ENCODE measurements at places on chromosomes 12 and 14.

GRCh38 chr12:11133162-11133561, 1.3 kb downstream of the TAS2R30 start:
- DNase-seq = no peak

DNA sequence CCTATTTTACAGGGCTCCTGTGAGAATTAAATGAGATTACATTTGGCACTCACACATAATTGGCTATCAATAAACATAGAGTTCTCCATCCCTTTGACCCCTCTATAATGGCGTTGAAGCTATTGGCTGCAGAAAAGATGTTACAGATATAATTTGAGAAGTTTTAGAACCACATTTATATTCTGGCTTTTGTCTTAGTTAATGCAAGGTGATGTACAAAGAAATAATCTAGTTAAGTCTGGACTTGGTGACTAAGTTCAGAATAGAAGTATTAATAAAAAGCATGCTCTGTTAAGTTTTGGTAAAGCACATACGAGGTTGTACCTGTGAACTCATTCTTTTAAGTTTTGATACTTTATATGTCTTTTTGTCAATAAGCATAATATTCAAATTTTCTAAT, 187.1 kb upstream of the HMGA2 start:
- DNase-seq = no peak

- no peak for DNase-seq
These were observed 78.5 kb upstream of the FBRSL1 start for GRCh38 chr12:132411457-132411856.

- DNase-seq = no peak
These were observed 657.8 kb downstream of the GALC start for GRCh38 chr14:87334997-87335685.

DNA sequence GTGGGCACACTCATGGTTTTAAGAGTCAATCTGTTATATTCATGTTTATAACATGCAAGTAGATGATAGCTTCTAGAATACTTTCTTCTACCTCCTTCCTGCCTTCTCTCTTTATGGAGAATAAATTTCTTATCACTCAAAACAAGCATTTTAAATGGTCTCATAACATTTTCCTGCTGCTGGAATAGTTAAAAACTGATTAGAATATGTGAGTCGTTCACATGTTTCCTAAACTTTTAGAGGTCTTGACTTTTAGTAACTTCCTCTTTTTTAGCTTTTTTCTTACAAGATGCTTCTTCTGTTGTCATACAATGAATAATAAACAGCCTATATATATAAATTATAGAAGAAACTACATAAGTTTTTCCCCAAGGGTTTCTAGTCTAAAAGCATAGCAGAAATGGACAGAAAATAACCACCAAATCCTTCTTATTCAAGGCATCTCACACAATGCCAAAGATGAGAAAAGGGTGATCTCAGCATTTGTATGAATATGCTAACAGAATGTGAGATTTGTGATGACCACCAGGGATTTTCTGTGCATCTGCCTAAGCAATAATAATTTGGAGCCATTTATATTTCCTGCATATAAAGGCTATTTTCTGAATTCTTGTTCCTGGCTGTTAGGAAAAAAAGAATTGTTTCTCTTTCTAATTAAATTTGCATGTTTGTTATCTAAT, 127.8 kb downstream of the DAAM1 start:
- DNase-seq = no peak

GRCh38 chr12:111309584-111309983, 59.3 kb downstream of the PHETA1 start:
- DNase-seq = no peak

- no peak for DNase-seq
These were observed 15.9 kb upstream of the DHRS2 start for GRCh38 chr14:23620177-23620702.

- DNase-seq = no peak
These were observed 202.7 kb upstream of the PRICKLE1 start for GRCh38 chr12:42792265-42792664.

- no peak for DNase-seq
These were observed 17.4 kb downstream of the IGF1 start for GRCh38 chr12:102462795-102463465.

DNA sequence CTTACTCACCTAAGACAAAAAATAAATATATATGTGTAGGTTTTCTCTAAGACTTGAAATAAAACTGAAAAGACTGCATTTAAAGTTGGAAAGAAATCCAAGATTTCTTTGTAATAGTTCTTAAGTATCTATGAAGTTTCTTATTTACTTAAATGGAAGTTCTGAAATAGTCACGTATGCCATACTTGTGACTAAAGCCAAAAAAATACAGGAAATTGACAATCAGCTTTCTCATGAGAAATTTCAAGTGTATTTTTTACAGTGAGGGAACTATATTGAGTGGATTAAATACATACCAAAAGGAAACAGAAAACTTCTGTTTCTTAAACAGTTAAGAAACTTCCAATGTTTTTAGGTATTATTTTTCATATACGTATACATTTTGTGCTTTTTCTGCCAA, 188.1 kb downstream of the DPY19L2 start:
- no peak for DNase-seq

GRCh38 chr14:33356181-33356580, 417.5 kb downstream of the NPAS3 start:
- DNase-seq = no peak

- DNase-seq = no peak
These were observed 20.4 kb downstream of the CCDC88C start for GRCh38 chr14:91396959-91397815.

- DNase-seq = peak; percentile 58
These were observed 21.2 kb upstream of the RNASE4 start for GRCh38 chr14:20662968-20663732.

DNA sequence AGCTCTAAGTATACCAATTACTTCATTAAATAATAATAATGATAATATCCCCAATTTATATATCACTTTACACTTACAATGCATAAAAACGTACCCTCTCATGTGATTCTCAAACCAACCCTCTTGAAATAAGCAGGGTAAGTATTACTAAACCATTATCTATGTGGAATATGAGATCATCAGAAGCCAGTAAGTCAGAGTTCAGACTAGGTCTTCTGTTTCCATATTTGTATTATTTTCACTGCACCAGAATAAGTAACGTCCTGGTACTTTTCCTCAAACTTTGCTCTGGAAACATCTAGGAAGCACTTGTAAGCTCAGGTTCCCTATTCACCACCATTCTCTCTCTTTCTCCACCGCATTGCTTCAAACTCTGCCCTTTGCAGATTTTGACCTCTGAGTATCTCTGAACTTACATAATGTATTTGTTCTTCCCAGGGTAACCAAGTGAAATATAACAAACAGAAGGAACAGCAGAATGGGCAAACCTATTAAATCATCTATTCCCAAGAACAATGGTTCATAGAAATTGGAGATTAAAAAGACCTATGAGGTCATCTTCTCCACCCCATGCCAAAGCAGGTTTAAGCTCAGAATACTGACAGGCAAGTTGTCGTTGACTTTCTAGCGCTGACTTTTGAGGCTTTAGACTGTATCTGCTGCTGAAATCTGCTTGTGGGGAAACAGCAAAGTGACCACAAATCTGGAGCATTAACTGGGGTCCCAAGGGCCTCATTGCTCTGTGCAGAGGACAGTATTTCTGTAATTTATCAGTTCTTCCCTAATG, 161.3 kb upstream of the FAR2 start:
- DNase-seq = no peak

DNA sequence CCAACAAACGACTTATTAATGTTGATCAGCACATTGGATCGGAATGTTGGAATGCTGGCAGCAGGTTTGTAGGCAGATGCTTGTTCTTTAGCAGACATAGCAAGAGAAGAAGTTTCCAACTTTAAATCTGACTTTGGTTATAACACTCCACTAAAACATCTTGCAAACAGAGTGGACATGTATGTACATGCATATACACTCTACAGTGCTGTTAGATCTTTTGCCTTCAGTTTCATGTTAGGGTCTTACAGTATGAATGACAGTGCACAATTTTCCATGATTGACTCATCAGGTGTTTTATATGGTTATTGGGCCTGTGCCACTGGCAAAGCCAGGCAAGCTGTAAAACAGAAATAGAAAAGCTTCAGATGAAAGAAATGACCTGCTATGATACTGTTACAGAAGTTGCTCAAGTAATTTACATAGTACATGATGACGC, 14.3 kb upstream of the DHRS7 start:
- no peak for DNase-seq

DNA sequence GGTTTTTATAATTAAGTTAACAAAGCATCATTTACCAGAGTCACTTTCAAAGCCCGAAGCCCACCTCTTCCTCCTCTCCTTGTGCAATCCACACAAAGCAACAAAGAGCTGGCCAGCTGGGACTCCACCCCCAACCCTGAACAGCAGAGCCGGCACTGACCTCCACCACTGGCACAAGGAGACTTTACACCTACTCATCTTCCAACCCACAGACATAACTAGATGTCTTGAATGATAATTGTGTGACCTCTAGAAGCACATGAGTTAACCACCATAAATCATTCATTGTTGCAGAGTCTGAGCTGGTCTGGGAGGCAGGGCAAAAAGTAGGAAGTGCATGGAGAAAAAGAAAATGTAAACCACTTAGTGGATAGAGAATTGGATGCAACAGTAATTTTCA, 72.2 kb downstream of the ST8SIA1 start:
- DNase-seq = no peak

- DNase-seq = no peak
These were observed 43.2 kb upstream of the TUNAR start for GRCh38 chr14:95833429-95833828.

- DNase-seq = peak; percentile 38
These were observed 148.7 kb downstream of the SMOC1 start for GRCh38 chr14:70027785-70028428.

DNA sequence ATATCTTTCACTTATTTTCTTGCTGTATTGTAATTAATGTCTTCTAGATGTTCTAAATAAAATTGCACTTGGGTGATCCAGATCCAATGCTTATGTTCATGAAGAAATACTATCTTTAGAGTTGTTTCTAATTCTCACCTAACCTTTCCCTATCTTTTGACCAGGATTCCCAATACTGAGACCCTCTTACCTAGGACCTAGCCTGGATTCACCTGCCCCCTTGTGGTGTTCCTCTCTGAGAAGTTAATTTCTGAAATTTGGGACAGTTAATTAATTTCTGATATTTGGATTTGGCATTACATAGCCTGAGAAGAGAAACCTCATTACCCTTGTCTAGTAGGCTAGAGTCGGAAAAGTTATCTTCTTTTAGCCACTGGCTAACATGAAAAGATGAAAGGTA, 29.5 kb downstream of the FOXA1 start:
- DNase-seq = no peak

GRCh38 chr12:23217158-23217557, 592.2 kb downstream of the ETNK1 start:
- no peak for DNase-seq

DNA sequence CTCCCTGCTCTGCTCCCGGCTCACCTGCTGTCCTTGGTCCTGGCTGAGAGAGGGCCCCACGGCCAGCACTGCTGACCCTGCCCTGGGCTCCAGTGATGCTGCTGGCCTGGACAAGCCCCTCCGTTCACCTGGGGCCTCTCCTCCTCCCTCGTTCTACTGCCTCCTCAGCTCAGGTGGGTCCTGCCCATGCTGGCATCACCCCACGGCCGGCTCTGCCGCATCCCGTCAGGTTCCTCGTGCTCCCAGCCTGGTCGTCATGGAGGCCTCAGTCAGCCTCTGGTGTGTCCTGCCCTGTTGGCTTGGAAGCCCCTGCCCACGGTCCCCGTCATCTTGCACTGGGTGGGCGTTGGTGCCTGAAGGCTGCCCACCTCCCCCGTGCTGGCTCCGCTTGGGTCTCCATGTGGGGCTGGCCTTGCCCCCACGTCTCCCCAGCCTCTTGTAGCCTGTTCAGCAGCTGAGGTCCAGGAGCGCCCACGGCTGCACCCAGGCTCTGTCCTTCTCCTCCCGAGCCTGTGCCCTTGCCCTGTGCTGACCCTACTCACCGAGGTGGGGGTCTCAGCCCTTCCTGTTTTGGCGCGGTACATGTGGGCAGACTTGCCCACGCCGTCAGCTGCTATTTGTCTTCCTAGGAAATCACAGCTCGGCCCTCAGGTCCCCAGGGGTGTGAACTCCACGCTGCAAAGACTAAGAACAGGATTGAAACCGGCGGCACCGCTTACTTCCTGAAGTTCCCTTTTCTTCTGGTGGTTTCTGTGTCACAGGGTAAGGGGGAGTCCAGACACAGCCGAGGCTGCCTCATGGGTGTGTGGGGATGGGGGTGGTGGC, 121.6 kb downstream of the TMEM121 start:
- no peak for DNase-seq

DNA sequence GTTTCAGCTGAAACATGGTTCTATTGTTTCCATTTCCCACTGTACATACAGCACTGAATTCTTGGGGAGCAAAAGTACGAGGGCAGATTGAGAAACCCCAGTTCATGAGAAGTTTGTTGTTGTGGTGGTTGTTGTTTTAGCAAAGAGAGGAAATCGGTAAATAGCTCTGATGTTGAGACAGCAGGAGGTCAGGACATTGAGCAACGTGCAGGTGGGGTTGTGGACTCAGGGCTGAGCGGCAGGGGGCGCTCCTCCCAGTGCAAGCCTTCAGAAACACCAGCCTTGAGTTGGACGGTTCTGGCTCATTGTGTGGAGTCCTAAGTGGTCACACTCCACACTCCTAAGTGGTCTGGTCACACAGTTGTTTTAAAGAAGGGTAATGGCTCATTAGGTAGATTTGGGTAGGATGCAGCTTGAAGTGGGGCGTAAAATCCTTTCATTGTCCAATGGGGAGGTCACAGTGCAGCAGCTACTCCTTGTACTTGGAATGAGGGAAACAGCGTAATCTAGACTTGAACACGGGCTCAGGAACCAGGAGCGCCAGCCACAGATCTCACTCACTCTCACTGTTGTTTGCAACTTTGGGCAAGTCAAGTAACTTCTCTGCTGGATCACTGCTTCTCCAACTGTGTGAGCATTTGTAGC, 14.5 kb upstream of the PWP1 start:
- no peak for DNase-seq

GRCh38 chr12:101737476-101737875, 1.8 kb downstream of the SYCP3 start:
- DNase-seq = no peak

DNA sequence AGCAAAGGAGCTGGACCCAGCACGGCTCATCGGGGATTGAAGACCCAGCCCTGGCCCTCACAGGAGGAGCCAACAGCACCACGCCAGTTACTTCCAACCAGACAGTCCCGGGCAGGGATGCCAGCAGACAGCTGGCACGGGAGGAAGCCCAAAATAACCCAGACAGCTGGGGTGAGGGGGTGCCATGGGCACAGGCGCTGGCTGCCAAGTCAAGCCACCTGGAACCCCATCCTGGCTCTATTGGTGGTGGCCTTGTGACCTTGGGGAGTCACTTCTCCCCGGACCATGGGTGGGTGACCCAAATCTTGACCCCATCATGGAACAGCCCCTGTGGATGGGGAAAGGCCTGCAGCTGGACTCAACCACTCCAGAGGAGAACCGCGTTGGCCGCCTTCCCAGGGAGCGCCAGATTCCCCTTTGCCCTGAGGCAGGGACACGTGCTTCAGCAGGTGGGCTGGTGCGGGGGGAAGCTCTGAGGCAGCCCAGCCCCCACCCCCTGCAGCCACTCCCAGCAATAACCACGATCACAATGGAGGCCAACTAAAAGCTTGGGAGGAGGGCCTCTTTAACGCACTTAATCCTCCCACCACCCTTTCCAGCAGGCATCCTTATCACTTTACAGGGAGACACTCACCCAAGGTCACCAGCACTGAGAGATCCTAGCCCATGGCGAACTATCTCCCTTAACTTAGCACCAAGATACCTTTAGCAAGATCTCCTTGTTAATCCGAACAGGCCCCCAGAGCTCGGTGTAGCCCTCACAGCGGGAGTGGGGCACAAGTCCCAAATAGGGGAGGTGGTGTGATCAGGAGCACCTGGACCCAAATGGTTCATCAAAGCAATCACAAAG, 4.7 kb upstream of the RHOF start:
- DNase-seq = no peak

GRCh38 chr12:12992418-12993130, 7.5 kb downstream of the HEBP1 start:
- no peak for DNase-seq

All from activated CD4-positive, alpha-beta T cell treated with anti-CD3 and anti-CD28 coated beads, Interleukin-2, amount 50 U/mL, for 24 hours (primary cell).